ENCODE measurements at places on chromosomes 16 and 17.

DNA sequence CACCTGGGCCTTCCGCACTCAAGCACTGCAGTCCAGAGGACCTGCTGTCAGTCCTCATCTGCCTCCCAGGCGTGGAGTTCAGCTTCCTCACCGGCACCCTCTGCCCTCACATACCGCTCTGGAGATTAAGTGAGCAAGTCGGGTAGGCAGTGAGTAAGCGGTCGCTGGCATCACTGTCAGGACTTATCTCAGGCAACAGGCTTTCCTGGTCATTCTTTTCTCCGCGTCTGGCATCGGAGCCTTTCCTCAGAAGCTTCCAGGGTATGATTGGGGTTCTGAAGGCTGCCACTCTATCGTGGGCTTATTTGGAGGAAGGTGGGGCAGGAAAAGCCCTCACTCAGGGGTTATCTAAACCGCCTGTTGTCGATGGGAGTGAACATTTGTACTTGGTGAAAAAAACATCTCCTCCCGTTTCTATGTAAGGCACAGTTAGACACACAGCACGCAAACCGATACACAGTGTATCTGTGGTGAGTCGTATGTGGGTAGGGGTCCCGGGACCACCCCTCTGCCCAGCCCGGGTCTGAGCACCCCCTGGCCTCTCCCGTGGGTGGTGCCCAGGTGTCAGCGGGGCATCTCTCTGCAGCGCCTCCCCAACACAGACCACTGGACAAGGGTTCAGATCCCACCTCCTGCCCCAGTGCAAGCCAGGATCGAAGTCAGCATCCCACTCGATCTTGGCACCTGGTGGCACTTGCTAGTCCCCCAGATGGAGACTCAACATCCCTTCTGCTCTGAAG is 92.5 kb upstream of the PLCG2 start:
- DNase-seq: no peak

GRCh38 chr17:50363217-50364060 is 9.5 kb downstream of the MRPL27 start:
- DNase-seq: no peak

GRCh38 chr17:76384222-76384986 is at the start of gene SPHK1:
SPHK1 (plus strand) TSS chr17:76384609; CDS start chr17:76385645, 1,036 bp downstream.
- DNase-seq: peak; percentile 85

- no peak for DNase-seq
These were observed 77.1 kb upstream of the RCVRN start for GRCh38 chr17:9982159-9982558.

GRCh38 chr16:54194334-54194743 is 92.2 kb downstream of the IRX3 start:
- no peak for DNase-seq

DNA sequence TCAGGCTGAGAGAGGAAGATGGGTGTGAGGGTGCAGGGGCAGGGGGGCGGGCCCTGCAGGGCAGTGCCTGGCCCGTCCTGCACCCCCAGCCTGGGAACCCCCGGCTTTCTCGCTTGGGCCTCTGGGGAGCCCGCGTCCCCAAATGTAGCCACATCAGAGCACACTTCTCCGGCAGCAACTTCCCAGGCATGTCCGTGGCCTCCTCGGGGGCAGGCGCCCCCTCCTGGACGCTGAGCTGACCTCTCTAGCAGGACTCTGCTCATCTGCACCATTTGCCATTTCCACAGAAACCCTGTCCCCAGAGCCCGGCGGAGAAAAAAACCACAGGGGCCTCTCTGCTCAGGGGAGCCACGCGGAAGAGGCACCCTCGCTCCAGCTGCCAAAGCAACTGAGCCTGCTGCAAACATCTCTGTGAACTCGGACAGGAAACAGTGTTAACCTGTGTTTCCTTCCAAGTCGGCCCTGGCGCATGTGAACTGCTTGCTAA is 63.4 kb downstream of the KLHDC4 start:
- DNase-seq: no peak

DNA sequence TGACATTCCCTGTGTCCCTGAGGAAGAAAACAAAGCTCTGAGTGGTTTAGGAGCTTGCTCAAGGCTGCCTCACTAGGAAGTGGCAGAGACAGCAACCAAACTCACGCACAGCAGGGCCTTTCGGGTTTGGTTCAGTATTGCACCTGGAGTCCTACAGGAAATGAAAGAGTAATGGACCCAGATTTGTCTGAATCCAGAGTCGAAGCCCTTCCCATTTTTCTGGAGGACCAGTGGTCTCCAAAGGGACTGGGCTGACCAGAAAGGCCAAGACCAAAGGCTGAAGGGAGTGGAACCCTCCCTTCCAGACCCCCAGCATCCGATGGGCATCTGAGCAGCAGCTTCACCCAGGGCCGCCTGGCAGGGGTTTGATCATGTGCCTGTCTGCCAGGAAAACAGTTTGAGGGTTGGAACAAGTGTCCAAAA is 85.5 kb upstream of the RPL38 start:
- no peak for DNase-seq

DNA sequence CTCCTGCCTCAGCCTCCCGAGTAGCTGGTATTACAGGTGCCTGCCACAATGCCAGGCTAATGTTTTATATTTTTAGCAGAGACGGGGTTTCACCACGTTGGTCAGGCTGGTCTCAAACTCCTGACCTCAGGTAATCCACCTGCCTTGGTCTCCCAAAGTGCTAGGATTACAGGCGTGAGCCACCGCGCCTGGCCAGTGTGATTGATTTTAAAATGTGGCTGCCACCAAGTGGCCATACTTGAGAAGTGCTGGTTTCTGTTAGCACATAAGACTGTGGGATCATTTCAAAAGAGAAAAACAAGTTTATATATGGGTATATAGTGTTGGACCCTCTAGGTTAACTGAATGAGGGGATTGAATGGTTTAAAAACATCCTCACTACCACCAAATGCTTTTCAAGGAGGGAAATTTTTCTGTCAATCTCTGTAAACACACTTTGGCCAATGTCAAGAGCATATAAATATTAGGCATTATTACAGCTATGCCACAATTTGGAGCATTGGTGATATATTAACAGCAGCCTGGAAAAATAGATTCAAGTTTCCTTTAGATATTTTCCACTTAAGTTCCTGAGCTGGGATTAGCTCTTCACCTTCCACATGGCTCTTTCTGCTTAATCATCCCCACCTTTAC is 13.5 kb upstream of the DHRS13 start:
- peak; percentile 47 for DNase-seq

DNA sequence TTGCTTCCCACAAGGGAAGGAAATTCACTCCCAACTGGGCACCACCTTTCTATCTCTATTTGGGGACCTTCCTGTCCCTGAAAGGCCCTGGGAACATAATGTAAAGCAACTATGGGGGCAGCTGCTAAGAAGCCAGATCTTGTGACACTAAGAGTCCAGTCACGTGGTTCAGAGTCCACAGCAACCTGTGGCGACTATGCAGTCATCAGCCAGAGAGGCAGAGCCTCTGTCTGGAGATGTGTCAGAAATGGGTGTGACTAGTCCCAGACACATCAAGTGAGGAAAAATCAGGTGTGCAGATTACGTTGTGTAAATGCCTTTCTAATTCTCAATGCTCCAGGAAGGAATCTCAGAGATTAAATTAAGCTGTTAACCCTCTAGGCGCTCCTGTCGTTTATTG is 26.6 kb upstream of the SKAP1 start:
- DNase-seq: peak; percentile 84

- DNase-seq: peak; percentile 45
These were observed 43.1 kb downstream of the MAP2K6 start for GRCh38 chr17:69457603-69458002.
